ENCODE measurements at places on chromosomes 6 and 20. TPM values are rescaled to one million over a fixed set of nuclear protein-coding genes. Genes with fewer than 3 reads are reported as not detected.
A peak's percentile ranks its signal among the peaks of the same experiment; 100 is the strongest.

The PLCB1 gene
- 19.7 TPM for total RNA-seq

The PSORS1C2 gene
- not detected for total RNA-seq

The GRM1 gene
- total RNA-seq: 0.26 TPM

The PPP1R11 gene
- total RNA-seq: 51.5 TPM

The UNC5CL gene
- total RNA-seq: 0.16 TPM

The ZNF337 gene
- 15.7 TPM for total RNA-seq

The TMEM217 gene
- total RNA-seq: 0.11 TPM

The B3GAT2 gene
- total RNA-seq: not detected

The ACSS1 gene
- 10.0 TPM for total RNA-seq

The ELOVL2 gene
- total RNA-seq: 30.4 TPM

The ADRM1 gene
- total RNA-seq: 173 TPM

The SLC26A8 gene
- total RNA-seq: not detected

The SLC52A3 gene
- 0.11 TPM for total RNA-seq

The ADISSP gene
- total RNA-seq: 69.7 TPM

The SSR1 gene
- total RNA-seq: 238 TPM

- DNase-seq: no peak
These were observed 292.6 kb downstream of the GMDS start for GRCh38 chr6:1952740-1953360.

DNA sequence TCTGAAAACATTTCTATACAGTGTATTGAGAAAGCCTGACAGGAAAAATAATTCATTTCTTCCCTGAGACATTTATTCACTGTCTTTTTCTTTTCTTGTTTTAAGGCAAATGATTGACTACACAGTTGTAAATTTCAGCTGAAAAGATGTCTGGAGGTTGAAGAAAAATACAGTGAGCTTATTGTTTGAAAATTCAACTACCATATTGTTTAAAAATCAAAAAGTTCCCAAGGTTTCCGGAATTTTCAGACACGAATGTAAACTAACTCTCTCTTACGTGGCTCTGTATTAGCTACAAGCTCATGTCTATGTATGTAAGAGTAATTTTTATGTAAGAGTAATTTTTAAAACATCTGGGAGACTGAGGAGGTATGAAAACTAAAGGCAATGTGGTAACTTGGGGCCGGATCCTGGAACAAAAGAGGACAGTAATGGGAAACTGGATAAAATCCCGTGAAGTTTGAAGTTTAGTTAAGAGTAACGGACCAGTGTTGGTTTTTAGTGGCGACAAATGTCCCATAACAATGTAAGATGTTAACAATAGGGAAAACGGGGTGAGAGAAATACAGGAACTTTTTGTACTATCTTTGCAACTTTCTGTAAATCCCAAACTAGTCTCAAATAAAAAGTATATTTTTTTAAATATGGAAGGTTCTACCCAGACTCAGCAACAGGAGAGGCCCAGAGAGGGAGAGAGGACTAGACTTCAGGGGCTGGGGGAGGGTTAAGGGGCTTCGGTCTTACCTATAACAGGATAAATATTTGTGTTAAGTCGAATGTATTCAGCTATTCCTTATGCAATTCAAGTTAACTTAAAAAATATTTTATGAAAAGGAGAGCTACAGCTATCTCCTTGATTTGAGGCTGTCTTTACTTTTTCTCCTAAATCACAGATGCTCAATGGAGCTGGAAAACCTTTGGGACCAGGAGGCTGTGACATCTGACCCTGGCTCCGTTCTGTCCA is 1.3 kb downstream of the PTGIS start:
- DNase-seq: peak; percentile 59

GRCh38 chr6:168169624-168170023 is 90.6 kb upstream of the FRMD1 start:
- no peak for DNase-seq

DNA sequence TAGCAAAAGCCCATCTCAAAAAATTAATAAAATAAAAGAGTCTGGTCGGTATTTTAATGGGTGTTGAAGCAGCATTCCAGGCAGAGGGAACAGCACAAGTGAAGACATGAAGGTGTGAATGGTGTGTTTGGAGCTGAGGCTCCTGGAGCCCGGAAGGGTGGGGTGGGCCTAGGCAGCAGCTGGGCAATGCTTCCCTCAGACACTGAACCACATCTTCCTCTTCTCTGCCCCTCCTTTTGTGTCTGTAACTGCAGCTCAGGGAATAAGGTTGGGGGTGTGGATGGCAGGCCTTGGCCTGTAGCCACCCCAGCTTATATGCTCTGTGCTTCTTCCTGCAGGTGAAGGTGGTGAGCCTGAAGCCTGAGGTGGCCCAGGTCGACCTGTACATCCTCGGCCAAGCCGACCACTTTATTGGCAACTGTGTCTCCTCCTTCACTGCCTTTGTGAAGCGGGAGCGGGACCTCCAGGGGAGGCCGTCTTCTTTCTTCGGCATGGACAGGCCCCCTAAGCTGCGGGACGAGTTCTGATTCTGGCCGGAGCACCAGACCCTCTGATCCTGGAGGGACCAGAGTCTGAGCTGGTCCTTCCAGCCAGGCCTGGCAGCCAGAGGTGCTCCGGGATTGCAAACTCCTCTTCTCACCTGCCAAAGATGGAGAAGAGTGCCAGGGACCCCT is 26.6 kb downstream of the POFUT1 start:
- no peak for DNase-seq

DNA sequence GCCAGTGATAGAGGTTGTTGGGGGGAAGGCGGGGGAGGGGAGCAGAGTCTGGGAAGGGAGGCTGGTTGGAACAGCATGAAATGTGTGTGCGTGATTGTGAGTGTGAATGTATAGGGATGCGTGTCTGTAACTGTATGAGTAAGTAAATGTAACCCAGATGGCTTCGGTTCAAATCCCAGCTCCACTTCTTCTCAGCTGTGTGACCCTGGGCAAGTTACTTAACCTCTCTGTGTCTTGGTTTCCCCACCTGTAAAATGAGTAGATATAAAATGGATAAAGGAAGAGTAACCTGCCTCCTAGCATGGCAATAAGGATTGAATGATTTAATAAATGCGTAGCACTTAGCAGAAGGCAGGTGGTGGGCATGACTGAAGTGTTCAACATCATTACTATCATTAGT is 24.1 kb downstream of the MAFB start:
- no peak for DNase-seq

- no peak for DNase-seq
These were observed 60.1 kb downstream of the FAM217A start for GRCh38 chr6:4018924-4019236.

DNA sequence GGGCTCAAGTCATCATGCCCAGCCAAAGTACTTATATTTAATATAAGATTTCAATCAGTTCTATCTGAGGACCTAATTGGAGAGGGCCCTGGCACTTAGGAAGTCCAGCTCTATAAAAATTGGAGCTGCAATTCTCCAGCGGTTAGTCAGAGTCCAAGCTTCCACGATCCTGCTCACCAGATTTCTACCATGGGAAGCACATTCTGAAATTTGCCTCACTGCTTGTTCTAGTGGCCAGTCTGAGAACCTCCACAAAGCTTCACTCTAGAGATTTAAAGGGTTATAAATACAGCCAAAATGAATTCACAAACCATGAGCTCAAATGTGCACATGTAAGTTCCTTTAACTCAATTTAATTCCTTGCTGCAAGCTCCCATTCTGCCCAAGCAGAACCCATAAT is 33.5 kb downstream of the PNLDC1 start:
- peak; percentile 14 for DNase-seq

GRCh38 chr20:34426026-34426425 is 63.0 kb downstream of the ITCH start:
- no peak for DNase-seq

GRCh38 chr6:16918586-16918985 is 157.3 kb upstream of the ATXN1 start:
- peak; percentile 37 for DNase-seq

- no peak for DNase-seq
These were observed 5.4 kb downstream of the TRIM15 start for GRCh38 chr6:30168741-30169140.

GRCh38 chr6:23246896-23247295 is 677.5 kb downstream of the HDGFL1 start:
- no peak for DNase-seq

- DNase-seq: no peak
These were observed 49.1 kb upstream of the UBR2 start for GRCh38 chr6:42514745-42515144.

DNA sequence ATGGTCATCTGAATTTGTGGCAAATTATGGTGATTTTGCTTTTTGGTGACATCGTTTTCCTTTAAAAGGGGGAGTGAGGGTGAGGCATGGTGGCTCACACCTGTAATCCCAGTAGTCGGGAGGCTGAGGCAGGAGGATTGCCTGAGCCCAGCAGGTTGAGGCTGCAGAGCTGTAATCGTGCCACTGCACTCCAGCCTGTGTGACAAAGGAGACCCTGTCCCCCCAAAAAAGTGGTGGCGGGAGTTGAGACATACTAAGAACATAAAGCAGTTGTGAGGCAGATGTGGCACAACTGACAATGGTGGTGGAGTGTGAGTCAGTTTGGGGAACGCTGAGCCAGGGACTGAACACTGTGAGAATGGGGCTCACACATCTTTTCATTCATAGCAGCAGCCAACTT is 45.5 kb downstream of the ADNP start:
- no peak for DNase-seq

DNA sequence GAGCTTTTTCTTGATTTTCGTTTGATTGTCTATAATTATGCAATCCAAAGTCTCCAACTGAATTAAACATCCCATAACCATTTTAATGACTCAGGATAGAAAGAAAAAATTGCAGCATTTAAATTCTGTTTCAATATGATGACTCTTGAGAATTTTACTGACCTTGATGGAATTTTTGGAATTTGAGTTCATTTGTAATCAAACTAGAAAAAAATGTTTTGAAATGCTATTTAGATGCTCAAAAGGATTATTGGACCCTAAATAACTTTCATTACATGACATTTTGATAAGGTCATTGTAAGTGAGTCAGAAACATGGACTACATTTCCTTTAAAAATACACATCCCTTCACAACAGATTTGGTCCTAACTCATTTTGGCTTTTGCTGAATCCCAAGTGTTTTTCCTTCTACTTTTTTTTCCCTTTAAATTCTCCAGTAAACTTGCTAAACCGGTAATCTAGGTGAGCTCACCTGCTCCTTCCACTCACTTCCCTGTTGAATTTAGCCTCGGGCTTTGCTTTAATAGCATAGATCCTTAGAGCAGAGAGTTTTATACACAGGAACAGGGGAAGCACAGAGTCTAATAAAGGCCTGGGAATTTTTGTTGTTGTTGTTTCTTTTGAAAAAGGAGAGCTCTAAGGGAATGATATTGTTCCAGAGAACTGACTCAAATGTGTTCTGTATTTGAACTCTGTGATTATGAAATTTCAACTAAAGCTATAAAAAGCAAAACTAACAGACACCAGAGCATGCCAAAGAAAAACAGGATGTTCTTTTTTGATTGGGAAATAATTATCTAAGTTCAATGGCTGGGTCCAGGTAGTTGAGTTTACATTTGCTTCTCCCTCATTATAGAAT is 1088.2 kb upstream of the CITED2 start:
- no peak for DNase-seq

- no peak for DNase-seq
These were observed 574.3 kb downstream of the COL12A1 start for GRCh38 chr6:74631564-74631963.

- no peak for DNase-seq
These were observed 2.2 kb upstream of the MYCT1 start for GRCh38 chr6:152695372-152696045.

- DNase-seq: peak; percentile 55
These were observed 180.5 kb downstream of the PDE7B start for GRCh38 chr6:136031982-136032381.

GRCh38 chr20:8398263-8399051 is 266.4 kb downstream of the PLCB1 start:
- DNase-seq: no peak

DNA sequence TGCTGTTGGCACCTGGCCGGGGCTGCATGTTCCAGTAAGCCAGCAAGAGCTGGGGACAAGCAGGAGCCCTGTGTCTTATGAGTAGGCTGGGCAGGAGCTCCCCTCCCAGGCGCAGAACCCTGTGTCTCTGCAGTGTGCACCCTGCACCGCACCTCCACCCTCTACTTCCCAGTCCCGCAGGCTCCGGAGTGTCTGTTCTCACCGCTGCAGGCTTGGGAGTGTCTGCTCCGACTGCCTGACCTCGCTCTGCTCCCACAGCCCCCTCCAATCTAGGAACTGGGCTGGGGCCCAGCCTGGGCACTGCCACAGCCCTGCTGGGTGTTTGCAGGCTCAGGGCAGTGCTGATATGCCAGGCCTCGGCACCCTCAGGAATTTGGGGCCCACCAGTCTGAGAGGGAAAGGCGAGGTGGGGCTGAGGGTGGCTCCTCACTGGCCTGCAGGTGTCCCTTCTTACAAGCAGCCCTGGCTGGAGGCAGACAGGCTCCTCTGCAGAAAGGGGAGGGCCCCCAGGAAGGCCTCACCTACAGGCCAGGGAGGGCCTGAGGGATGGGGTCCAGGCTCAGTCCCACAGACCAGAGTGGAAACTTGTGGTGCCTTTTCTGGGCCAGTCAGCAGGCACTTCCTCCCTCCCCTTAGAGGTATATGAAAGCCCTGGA is 871.6 kb upstream of the GJE1 start:
- DNase-seq: no peak

- DNase-seq: no peak
These were observed 28.3 kb upstream of the ZNF184 start for GRCh38 chr6:27501187-27501586.

DNA sequence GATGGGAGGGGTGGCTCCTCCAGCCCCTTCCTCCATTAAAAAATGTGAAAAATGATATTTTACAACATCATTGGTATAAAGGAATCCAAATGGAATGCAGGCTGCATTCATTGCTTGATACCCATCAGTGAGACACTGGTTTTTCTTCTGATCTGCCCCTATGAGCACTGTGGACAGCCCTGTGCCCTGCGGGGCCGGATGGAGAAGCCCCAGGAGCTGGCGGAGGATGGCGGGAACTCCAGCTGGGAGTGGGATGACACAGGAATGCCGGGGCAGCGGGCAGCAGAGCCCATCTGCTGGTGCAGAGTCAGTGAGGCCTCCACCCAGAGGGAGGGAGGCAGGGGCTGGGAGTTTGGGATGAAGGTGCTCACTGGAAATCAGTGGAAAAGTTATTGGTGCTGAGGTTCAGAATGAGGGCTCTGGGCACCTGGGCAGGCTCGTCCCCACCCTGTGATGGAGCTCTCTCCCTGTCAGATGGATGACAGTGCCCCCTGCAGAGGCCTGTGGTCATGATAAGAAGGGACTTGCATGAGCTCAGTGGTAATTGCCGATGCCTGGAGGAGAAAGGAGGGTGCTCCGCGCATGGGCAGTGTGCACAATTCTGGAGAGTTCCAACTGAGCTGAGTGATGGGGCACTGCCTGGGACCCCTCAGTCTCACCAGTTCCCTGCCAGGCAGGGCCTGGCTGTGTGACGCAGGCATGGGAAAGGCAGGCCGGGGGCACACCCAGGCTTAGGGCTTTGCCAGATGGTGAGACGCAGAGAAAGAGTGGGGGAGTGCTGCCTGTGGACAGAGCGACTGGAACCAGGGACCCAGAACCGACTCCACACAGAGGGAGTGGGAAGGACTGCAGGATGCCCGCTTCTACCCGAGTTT is 23.2 kb downstream of the CTCFL start:
- DNase-seq: no peak

DNA sequence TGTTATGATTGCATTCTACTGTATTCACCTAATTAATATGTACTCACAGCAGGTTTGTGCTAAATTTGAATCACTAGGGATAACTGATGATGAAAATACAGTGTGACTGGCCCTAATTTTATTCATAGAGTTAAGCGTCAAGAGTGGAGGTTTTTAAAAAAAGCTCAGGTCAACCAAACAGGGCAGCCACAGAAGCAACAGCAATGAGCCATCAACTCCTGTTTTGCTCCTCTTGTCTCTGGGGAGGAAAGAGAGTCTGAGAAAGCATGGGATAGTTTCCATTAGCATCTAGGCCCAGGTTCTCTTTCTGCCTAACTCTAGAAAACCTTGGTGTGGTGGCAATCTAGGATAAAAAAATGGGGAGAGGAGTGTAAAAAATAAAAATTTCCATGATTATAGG is 122.1 kb downstream of the OGFRL1 start:
- no peak for DNase-seq
